ENCODE measurements at places on chromosomes 6 and 20. TPM values are rescaled to one million over a fixed set of nuclear protein-coding genes. Genes with fewer than 3 reads are reported as not detected.

The RBBP8NL gene
- total RNA-seq = 4.9 TPM

The ARMC12 gene
- 4.4 TPM for total RNA-seq

The DCDC2 gene
- 0.34 TPM for total RNA-seq

The OVOL2 gene
- 34.8 TPM for total RNA-seq

The AVP gene
- total RNA-seq = 3.1 TPM

DNA sequence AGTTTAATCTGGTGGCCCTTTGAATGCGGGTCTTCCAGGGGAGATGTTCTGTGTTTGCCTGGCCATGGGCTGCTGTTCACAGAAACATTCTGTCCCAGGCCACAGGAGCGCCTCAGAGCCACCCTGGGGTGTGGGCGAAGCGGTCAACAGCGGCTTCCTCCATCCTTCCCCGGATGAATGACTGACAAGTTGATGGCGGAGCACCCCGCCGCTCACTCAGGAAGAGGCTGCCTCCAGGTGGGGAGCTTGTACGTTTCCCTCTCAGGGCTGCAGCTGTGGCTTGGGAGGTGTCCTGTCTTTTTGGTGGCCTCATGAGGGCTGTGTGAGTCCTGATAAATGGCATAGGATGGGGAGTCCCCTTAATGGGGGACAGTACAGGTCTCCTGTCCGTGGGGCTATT lies 178.4 kb downstream of the NRN1 start:
- H3K27me3 ChIP-seq = no peaks in the 10 kb centered on the region
- DNase-seq = no peak
- H3K36me3 ChIP-seq = no peaks in the 10 kb centered on the region

DNA sequence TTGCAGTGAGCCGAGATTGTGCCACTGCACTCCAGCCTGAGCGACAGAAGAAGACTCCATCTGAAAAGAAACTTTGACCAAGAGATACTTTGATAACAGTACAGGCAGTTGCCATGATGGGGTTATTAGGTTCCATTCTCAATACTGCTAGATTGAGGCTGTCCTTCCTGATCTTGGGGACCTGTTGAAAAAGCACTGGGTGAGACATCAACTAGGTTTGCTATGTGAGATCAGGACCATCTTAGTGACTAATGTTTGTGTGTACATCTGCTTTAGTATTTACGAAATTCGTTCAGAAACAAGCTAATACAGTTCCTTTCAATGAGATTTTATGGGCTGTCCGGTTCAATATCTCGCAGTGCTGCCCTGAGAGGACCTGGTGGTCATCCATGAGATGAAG lies 2.6 kb downstream of the DSE start:
- no peaks in the 10 kb centered on the region for H3K27me3 ChIP-seq
- H3K4me1 ChIP-seq = no peaks in the 10 kb centered on the region
- no peak for DNase-seq
- H3K36me3 ChIP-seq = no peaks in the 10 kb centered on the region

DNA sequence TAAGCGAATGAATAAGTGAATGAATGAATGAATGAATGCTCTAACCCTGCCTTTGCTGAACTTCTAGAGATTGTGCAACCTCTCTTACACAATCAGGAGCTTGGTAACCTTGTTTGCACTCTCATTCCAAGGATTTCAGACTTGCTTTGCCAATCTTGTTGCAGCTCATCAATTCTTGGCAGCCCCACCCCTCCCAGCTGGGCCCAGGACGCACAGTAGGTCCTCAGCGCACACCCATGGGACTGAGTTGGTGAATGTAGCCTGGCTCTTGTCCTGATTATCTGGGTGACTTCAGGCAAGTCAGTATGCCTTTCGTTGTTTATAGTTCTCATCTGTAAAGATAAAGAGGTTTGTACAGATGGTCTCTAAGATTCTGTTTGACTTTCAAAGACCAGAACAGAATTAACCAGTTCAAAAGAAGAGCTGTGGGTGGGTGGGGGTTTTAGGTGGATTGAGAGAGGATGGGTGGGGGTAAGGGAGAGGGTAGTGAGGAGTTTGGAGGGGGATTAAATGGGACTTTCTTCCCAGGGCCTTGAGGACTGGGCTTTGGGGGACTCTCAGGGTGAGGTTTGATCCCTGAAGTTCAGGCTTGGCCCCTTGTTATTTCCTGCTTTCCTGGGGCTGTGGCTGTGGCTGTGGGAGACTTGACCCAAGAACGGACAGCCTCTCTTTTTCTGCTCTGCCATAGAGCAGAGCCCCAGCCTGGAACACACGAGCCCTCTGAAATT lies 33.2 kb downstream of the VEGFA start:
- no peaks in the 10 kb centered on the region for H3K36me3 ChIP-seq
- no peaks in the 10 kb centered on the region for H3K4me1 ChIP-seq
- H3K27me3 ChIP-seq = no peaks in the 10 kb centered on the region
- H3K4me3 ChIP-seq = no peak overlapping the region
- no peak overlapping the region for H3K27ac ChIP-seq
- DNase-seq = no peak

- DNase-seq = no peak
- H3K27me3 ChIP-seq = no peaks in the 10 kb centered on the region
- H3K36me3 ChIP-seq = no peaks in the 10 kb centered on the region
- no peak overlapping the region for H3K27ac ChIP-seq
Observed at GRCh38 chr20:53691060-53691810, 97.6 kb upstream of the ZNF217 start.

GRCh38 chr20:57483287-57484050 lies 41.5 kb downstream of the CTCFL start:
- H3K4me3 ChIP-seq = no peak overlapping the region
- no peak for DNase-seq
- no peaks in the 10 kb centered on the region for H3K27me3 ChIP-seq
- H3K4me1 ChIP-seq = no peaks in the 10 kb centered on the region
- H3K36me3 ChIP-seq = no peaks in the 10 kb centered on the region

- DNase-seq = no peak
- H3K36me3 ChIP-seq = no peaks in the 10 kb centered on the region
- no peaks in the 10 kb centered on the region for H3K4me1 ChIP-seq
- H3K27ac ChIP-seq = no peak overlapping the region
Observed at GRCh38 chr20:50053362-50054230, 59.4 kb downstream of the UBE2V1 start.

DNA sequence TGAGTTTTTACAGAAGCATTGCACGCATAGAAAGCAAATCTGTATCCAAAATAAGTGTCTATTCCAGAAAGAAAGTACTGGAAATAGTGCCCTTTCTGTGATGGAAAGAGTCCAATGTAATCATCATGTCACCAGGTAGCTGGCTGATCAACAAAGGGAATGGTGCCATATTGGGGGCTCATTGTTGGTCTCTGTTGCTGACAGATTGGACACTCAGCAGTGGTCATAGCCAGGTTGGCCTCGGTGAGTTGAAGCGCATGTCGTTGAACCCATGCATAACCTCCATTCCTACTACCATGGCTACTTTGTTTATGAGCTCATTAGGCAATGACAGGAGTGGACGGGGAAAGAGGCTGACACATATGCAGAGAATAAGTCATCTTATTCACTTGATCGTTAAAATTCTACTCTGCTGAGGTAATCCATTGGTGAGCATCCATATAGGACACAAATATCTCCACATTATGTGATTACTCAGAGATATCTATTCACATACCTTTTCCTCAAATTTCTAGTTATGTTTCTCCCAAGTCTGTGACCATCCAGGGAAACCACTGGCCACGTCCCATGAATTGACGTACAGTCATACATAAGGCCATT lies 560.5 kb downstream of the HAO1 start:
- H3K27ac ChIP-seq = no peak overlapping the region
- no peaks in the 10 kb centered on the region for H3K36me3 ChIP-seq
- no peak for DNase-seq
- no peaks in the 10 kb centered on the region for H3K27me3 ChIP-seq
- H3K4me1 ChIP-seq = no peaks in the 10 kb centered on the region

DNA sequence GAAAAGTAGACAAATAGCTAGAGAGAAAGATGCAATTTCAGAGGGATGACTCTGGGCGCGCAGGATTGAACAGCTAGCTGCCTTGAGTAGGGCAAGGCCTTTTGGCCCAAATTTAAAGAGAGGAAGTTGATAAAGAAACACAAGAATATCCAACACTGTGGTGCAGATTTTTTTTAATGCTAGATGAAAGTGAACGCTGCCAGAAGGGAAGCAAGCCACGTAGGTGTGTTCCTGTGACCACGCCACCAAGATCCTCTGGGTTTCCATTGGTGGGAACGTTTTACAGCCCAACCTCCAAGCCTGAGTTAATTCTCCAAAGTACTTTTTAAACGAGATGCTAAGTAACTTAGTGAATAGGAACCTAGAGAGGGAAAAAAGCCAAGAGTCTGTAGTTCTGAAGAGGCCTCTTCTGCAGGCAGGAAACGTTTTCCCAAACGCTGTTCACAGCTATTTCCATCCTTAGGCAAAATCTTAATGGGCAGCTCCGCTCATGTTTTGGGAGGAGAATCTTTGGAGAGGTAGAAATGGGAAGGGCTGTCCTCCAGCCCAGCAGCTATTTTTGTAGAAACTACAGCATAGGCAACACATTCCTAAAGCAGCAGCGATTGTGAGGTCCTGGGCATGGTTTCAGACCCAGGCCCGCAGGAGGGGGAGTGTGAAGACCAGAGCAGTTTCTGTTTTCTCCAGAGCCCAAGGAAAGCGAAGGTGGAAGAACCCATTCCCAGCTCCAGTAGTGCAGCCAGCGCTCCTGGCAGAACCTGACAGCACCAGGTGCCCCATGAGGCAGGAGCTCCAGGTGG lies 8.2 kb downstream of the LY86 start:
- no peak for DNase-seq
- H3K36me3 ChIP-seq = no peaks in the 10 kb centered on the region
- H3K27ac ChIP-seq = no peak overlapping the region
- peaks cover 3% of the 10 kb centered on the region for H3K4me1 ChIP-seq

DNA sequence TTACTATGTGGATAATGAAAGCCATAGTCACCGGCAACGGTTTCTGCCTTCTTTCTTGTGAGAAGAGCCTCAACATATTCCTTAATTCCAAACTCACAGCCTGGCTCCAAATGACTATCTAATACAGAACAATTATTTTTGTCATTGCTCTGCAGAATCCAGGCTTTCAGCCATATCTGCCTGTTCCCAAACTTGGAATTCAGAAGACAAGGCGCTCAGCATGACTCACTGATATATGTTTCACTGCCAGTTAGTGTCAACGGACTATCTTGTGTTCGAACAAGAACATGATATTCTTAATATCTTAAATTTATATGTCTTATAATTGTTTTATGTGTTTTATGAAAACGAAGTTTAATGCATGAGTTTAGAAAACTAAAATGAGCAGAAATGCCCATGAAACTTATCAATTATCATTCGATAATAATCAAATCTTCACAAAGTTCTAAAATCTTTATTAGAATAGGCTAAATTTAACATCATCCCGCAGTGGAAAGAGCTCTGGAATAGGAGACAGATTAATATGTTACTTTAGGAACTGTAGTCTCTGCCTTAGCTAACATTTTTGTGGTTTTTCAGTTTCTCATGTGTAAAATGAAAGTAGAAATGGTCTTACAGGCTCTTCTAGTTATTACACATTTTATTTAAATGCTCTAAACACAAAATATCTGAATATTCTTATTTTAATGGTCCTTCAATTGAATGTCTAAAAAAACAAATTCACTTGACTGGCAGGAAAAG lies 669.3 kb upstream of the GJE1 start:
- no peaks in the 10 kb centered on the region for H3K36me3 ChIP-seq
- DNase-seq = no peak
- no peak overlapping the region for H3K4me3 ChIP-seq
- no peaks in the 10 kb centered on the region for H3K4me1 ChIP-seq

DNA sequence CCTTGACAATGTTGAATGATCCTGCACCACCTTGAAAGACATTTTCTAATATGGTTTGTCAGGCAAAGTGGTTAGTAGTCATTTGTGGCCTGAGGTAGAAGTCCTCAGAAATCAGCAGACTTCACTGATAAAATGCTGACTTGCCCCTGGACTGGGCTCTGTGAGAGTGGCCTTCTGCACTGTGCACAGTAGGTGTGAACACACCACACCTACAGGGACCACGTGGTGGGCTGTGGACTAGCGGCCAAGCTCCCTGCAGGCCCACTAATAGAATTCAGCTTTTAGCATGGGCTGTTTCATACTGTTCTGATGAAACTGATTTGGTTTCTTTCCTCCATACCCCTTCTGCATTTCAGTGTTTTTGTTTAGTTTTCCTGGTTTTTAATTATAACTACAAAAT lies 7.3 kb downstream of the BPHL start:
- no peaks in the 10 kb centered on the region for H3K4me1 ChIP-seq
- H3K4me3 ChIP-seq = no peak overlapping the region
- DNase-seq = no peak
- no peaks in the 10 kb centered on the region for H3K27me3 ChIP-seq
- H3K36me3 ChIP-seq = no peaks in the 10 kb centered on the region

DNA sequence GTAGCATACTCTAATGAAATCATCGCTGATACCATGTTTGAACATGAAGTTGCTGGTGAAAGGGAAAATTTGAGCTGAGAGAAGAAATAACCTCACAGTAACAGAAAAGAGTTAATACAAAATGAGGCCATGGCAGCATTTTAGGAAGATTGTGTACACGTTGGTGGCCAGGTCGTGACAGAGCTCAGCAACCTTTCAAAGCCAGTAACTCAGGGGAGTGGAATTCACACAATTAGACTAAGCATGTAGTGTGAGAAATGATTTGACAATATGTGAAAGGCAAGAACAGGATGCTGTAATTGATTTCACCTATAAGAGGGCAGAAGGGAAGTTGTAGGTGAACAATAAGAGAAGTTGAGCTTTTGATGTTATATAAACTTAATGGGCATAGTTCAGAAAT lies 246.3 kb downstream of the OGFRL1 start:
- H3K27ac ChIP-seq = no peak overlapping the region
- no peaks in the 10 kb centered on the region for H3K27me3 ChIP-seq
- no peak overlapping the region for H3K4me3 ChIP-seq
- no peaks in the 10 kb centered on the region for H3K36me3 ChIP-seq
- no peaks in the 10 kb centered on the region for H3K4me1 ChIP-seq

DNA sequence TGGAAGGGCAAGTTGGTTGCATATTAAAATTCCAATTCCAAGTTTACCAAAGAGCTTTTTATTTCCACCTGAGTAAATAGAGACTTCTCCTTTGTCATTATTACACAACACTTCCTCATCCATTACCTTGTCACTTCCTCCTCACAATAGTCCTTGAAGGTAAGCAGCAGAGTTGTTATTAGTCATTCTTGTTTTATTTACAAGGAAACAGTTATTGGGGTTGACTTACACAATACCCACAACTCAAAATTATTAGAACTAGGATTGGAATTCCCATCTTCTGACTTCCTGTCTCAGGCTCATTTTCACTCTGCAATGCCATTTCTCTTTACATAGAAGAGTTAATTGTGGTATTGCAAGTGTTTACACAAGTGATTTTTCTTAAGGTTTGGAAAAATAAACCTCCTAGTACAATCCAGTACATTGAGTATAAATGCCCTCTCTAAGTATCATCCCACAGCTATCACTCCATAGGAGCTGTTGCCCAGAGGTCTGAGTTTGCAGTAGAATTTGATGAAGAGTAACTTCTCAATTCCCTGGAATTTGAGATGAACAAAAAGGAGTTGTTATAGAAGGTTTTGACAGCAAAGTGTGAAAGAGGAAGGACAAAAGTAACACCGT lies 28.9 kb upstream of the MTRF1L start:
- H3K4me1 ChIP-seq = no peaks in the 10 kb centered on the region
- no peaks in the 10 kb centered on the region for H3K36me3 ChIP-seq
- H3K27ac ChIP-seq = no peak overlapping the region
- no peak for DNase-seq
- H3K27me3 ChIP-seq = no peaks in the 10 kb centered on the region
